Ovary (tissue), 10 donors: ENCODE measurements at places on chromosomes 3 and 15. TPM values are rescaled to one million over a fixed set of nuclear protein-coding genes. Genes with fewer than 3 reads are reported as not detected.

GRCh38 chr15:34109797-34110663 is 8.1 kb downstream of the PGBD4 start:
- no peak for DNase-seq

- no peak for DNase-seq
Observed at GRCh38 chr3:196941729-196942225, 551 bp downstream of the NCBP2 start.

Gene RASGRF1
- 0.23 TPM for total RNA-seq

Gene DUOX2
- total RNA-seq = 0.63 TPM

Gene TMEM40
- total RNA-seq = not detected
